ENCODE measurements at places on chromosomes 3 and 15. TPM values are rescaled to one million over a fixed set of nuclear protein-coding genes. Genes with fewer than 3 reads are reported as not detected.

- H3K36me3 ChIP-seq = no peaks in the 10 kb centered on the region
- no peak overlapping the region for H3K4me3 ChIP-seq
- no peaks in the 10 kb centered on the region for H3K27me3 ChIP-seq
- H3K27ac ChIP-seq = no peak overlapping the region
- H3K4me1 ChIP-seq = peaks cover 32% of the 10 kb centered on the region
- DNase-seq = no peak
Measured at GRCh38 chr3:139297588-139298311, 46.1 kb upstream of the MRPS22 start.

SLC38A3 gene
- total RNA-seq = 0.68 TPM

TRIM42 gene
- not detected for total RNA-seq

DNA sequence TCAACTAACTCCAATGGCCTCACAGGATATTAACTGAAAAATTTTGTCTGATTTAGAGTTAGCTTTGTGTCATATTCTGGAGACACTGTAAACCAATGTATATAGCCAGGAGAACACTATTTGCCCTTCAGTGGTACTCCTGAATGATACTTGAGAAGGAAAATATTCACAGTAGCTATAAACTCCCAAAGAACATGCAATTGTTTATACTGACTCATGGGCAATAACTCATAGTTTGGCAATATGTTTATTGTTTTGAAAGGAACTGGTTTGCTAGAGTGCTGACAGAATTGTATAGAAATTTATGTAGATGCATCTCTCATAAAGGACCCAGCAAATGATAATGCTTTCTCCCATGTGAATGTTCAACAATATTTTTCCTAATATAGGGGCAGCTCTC, 537.6 kb downstream of the PLOD2 start:
- H3K27ac ChIP-seq = no peak overlapping the region
- no peak overlapping the region for H3K4me3 ChIP-seq
- H3K4me1 ChIP-seq = no peaks in the 10 kb centered on the region
- DNase-seq = no peak

DNA sequence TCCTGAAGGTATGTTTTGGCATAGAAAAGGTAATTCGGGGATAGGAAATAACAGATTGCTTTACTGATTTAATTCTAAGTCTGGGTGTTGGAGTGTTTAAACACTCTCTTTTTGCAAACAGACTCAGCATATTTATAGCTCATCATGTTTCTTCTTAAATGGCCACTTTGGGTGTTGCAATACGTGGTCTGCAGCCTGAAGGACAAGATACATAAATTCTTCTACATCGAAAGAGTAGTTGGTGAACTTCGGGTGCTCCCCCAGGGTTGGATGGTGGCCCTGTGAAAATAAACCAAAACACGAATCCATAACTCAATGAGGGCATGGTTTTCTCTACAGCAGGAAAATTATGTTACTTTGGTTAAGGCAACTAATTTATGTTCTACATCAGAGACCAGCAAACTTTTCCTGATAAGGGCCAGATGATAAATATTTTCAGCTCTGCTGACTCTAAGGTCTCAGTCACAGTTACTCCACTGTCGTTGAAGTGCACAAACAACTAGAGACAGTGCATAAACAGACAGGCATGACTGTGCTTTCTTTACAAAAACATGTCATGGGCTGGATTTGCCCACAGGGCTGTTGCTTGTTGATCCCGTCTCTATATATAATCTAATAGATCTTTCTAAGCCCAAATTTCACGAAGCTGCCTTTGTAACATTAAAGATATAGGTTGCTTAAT, 35.9 kb downstream of the EOGT start:
- no peak overlapping the region for H3K27ac ChIP-seq
- H3K4me3 ChIP-seq = no peak overlapping the region
- H3K27me3 ChIP-seq = no peaks in the 10 kb centered on the region
- DNase-seq = no peak
- H3K4me1 ChIP-seq = no peaks in the 10 kb centered on the region
- peaks cover 50% of the 10 kb centered on the region for H3K36me3 ChIP-seq

- H3K36me3 ChIP-seq = no peaks in the 10 kb centered on the region
- no peaks in the 10 kb centered on the region for H3K27me3 ChIP-seq
- no peaks in the 10 kb centered on the region for H3K4me1 ChIP-seq
- no peak overlapping the region for H3K4me3 ChIP-seq
Measured at GRCh38 chr3:56911363-56911762, 109.6 kb upstream of the ARHGEF3 start.

GRCh38 chr3:42159147-42159546, 68.0 kb downstream of the TRAK1 start:
- no peaks in the 10 kb centered on the region for H3K27me3 ChIP-seq
- peaks cover 24% of the 10 kb centered on the region for H3K4me1 ChIP-seq
- no peak for DNase-seq
- no peak overlapping the region for H3K4me3 ChIP-seq

CCNB2 gene
- total RNA-seq = 7.9 TPM

- no peaks in the 10 kb centered on the region for H3K27me3 ChIP-seq
- no peak overlapping the region for H3K4me3 ChIP-seq
- H3K4me1 ChIP-seq = peaks cover 37% of the 10 kb centered on the region
Measured at GRCh38 chr3:141240286-141240685, 8.7 kb downstream of the PXYLP1 start.

GRCh38 chr3:7166460-7166859, 305.5 kb downstream of the GRM7 start:
- H3K4me3 ChIP-seq = no peak overlapping the region
- H3K4me1 ChIP-seq = no peaks in the 10 kb centered on the region
- no peak for DNase-seq
- no peak overlapping the region for H3K27ac ChIP-seq
- H3K36me3 ChIP-seq = no peaks in the 10 kb centered on the region
- H3K27me3 ChIP-seq = no peaks in the 10 kb centered on the region

GRCh38 chr3:185959609-185960521, 22.1 kb upstream of the TRA2B start:
- DNase-seq = peak; percentile 87
- peak overlapping the region; percentile 48 for H3K27ac ChIP-seq
- peaks cover 11% of the 10 kb centered on the region for H3K4me1 ChIP-seq
- H3K27me3 ChIP-seq = no peaks in the 10 kb centered on the region

GRCh38 chr3:96086018-96086417, 728.4 kb upstream of the EPHA6 start:
- no peak overlapping the region for H3K4me3 ChIP-seq
- no peaks in the 10 kb centered on the region for H3K36me3 ChIP-seq
- DNase-seq = no peak
- no peaks in the 10 kb centered on the region for H3K4me1 ChIP-seq
- H3K27ac ChIP-seq = no peak overlapping the region

KLHL6 gene
- 0.11 TPM for total RNA-seq

- no peaks in the 10 kb centered on the region for H3K36me3 ChIP-seq
- H3K4me3 ChIP-seq = no peak overlapping the region
- H3K27ac ChIP-seq = no peak overlapping the region
- H3K27me3 ChIP-seq = no peaks in the 10 kb centered on the region
- peaks cover 9% of the 10 kb centered on the region for H3K4me1 ChIP-seq
Measured at GRCh38 chr3:55269096-55269495, 218.0 kb downstream of the WNT5A start.

MAP6D1 gene
- total RNA-seq = 4.6 TPM

FSTL1 gene
- 1,010 TPM for total RNA-seq

DNA sequence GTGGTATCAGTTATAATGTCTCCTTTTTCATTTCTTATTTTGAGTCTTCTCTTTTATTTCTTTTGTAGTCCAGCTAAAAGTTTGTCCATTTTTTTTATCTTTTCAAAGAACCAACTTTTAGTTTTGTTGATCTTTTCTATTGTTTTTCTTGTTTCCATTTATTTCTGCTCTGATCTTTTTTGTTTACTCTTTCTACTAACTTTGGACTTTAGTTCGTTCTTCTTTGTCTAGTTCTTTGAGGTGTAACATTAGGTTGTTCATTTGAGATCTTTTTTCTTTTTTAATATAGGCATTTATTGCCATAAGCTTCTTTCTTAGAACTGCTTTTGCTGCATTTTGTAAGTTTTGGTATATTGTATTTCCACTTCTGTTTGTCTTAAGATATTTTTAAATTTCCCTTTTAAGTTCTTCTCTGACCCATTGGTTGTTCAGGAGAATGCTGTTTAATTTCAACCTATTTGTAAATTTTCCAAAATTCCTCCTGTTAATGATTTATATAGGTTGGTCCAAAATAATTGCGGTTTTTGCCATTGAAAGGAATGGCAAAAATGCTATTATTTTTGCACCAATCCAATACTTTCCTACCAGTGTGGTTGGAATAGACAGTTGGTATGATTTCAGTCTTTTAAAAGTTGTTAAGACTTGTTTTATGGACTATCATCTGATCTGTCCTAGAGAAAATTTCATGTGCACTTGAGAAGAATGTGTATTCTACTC, 51.2 kb downstream of the KAT2B start:
- H3K27ac ChIP-seq = no peak overlapping the region
- no peaks in the 10 kb centered on the region for H3K4me1 ChIP-seq
- H3K4me3 ChIP-seq = no peak overlapping the region
- DNase-seq = no peak

GRCh38 chr15:93049914-93050578, 39.0 kb downstream of the RGMA start:
- H3K27me3 ChIP-seq = peaks cover 11% of the 10 kb centered on the region
- no peaks in the 10 kb centered on the region for H3K4me1 ChIP-seq
- no peak overlapping the region for H3K4me3 ChIP-seq
- H3K36me3 ChIP-seq = no peaks in the 10 kb centered on the region
- no peak overlapping the region for H3K27ac ChIP-seq

GRCh38 chr3:156655819-156656550, 18.4 kb upstream of the TIPARP start:
- DNase-seq = no peak
- no peaks in the 10 kb centered on the region for H3K36me3 ChIP-seq
- no peak overlapping the region for H3K4me3 ChIP-seq
- no peaks in the 10 kb centered on the region for H3K4me1 ChIP-seq

ADAMTS9 gene
- 7.5 TPM for total RNA-seq

DNA sequence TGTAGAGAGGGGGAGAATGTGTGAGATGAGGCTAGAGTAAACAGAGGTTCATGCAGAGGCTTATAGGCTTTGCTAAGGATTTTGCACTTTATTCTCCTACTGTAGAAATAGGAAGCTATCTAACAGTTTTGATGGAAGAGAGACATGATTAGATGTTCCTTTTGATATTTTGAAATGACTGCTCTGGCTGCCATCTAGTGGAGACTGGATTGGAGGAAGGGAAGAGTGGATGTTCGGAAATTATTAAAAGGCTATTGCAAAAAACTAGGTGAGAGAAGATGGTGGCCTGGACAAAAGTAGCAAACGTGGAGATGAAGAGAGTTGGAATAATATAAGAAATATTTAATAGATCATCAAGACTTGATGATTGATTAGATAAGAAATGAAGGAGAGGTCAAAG, 42.2 kb downstream of the SYN2 start:
- no peak overlapping the region for H3K4me3 ChIP-seq
- no peaks in the 10 kb centered on the region for H3K4me1 ChIP-seq
- DNase-seq = no peak
- H3K27me3 ChIP-seq = peaks cover 3% of the 10 kb centered on the region
- H3K27ac ChIP-seq = no peak overlapping the region

DNA sequence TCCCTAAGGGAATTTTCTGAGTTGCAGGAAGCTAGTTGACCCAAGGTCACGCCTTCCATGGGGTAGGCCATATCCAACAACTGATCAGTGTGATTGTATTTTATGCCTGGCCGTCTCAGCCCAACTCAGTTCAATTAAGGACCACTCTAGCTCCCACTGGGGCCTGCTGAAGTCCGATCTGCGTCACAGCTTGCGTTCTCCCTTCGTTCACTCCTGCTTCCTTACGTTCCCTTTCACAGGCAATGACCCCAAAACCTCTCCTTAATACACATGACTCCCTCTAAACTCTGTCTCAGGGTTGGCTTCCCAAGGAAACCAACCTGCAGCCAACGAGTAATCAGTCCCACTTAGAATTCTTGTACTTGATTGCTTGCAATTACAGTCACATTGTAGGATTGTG, 428.0 kb downstream of the RBMS3 start:
- H3K4me1 ChIP-seq = no peaks in the 10 kb centered on the region
- H3K27ac ChIP-seq = no peak overlapping the region
- no peaks in the 10 kb centered on the region for H3K36me3 ChIP-seq

ERICH6 gene
- total RNA-seq = 0.09 TPM

GPR156 gene
- total RNA-seq = 0.39 TPM

DNA sequence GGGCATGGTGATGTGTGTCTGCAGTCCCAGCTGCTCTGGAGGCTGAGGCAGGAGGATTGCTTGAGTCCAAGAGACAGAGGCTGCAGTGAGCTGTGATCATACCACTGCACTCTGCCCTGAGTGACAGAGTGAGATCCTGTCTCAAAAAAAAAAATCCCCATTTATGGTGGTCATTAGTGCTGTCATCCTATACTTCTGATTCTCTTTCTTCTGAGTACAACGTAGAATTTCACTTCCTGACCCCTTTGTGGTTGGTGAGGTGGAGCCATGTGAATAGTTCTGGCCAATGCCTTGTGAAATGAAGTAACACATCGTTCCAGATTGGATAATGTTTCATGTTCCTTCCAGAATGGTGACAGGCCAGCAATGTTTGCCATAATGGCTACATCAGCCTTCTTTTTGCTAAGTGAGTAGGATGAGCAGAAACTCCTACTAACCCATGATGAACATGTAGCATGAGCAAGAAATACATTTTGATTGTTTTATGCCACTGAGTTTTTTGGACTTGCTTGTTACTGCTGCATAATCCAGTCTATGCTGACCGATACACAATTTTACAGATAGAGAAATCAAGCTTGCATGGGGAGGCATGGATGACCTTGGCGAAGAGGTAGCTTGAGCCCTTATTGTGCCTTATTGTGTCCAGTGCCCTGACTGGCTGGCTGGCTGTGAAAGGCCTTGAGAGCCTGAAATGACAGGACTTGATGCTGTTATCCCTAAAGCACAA, 30.9 kb upstream of the TLE3 start:
- H3K4me3 ChIP-seq = no peak overlapping the region
- no peak overlapping the region for H3K27ac ChIP-seq
- H3K4me1 ChIP-seq = no peaks in the 10 kb centered on the region
- DNase-seq = no peak

GRCh38 chr15:56640549-56640948, 92.8 kb downstream of the ZNF280D start:
- H3K27me3 ChIP-seq = no peaks in the 10 kb centered on the region
- no peak overlapping the region for H3K4me3 ChIP-seq
- H3K36me3 ChIP-seq = no peaks in the 10 kb centered on the region
- no peak overlapping the region for H3K27ac ChIP-seq
- DNase-seq = no peak

GRCh38 chr3:186487037-186487436, 57.1 kb downstream of the CRYGS start:
- H3K27ac ChIP-seq = no peak overlapping the region
- peaks cover 6% of the 10 kb centered on the region for H3K27me3 ChIP-seq
- DNase-seq = no peak
- no peaks in the 10 kb centered on the region for H3K4me1 ChIP-seq
- no peak overlapping the region for H3K4me3 ChIP-seq
- H3K36me3 ChIP-seq = no peaks in the 10 kb centered on the region

GRCh38 chr3:72797773-72798543, 50.3 kb downstream of the SHQ1 start:
- DNase-seq = peak; percentile 36
- H3K36me3 ChIP-seq = no peaks in the 10 kb centered on the region
- H3K4me1 ChIP-seq = no peaks in the 10 kb centered on the region
- H3K27me3 ChIP-seq = no peaks in the 10 kb centered on the region
- no peak overlapping the region for H3K27ac ChIP-seq
- H3K4me3 ChIP-seq = no peak overlapping the region

AADACL2 gene
- total RNA-seq = not detected
